ENCODE measurements at places on chromosomes 11 and 22.

- DNase-seq = no peak
These were observed 22.3 kb upstream of the TMEM191C start for GRCh38 chr22:21444701-21445436.

DNA sequence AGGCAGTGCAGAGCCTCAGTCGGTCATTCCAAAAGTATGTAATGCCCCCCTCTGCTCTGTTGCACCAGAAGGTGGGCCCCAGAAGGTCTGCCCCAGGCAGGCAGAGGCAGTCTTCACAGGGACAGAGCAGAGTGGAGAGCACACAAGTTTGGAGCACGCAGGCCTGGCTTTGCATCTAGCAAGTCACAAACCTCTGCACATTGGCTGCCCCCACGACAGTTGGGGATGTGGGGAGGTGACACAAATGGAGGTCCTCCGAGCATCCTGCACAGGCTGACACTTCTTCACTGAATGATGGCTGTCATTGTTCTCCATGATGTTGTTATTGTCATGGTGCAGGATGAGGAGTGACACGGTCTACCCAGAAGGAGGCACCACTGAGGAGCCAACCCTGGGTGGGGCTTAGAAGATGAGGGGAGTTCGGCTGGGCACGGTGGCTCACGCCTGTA, 11.9 kb downstream of the TOM1 start:
- DNase-seq = no peak

DNA sequence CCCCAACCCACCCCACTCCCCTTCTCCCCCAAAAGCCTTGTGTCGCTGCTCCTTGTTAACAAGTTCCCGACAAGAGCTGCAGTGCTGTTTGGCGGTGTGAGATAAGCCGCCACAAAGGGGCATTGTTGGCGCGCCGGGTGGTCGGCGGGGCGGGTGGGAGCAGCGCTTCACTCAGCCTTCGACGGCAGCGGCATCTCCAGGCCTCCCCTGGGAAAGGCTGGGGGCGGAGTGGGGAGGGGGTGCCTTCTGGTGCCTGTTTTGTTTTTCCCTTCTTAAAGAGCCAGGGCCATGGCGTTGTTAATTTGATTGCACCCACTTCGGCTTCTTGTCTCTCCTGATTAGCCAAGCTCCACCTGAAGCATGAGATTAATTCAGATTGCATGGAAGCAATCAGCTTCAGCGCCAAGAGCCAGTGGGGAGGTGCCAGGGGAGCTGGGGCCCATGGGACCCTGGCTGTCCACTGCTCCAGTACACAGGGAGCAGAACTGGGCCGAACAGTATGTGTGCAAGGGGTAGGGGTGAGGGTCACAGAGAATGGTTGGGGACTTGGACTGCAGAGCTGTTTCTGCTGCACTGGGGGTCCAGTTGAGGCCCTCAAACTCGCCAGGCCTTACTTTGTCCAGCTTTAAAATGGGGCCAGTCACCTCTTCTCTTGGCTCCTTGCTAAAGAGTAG, 165.1 kb downstream of the CEP164 start:
- no peak for DNase-seq

- no peak for DNase-seq
These were observed 21.4 kb upstream of the AMOTL1 start for GRCh38 chr11:94746721-94747120.

GRCh38 chr22:41367680-41368542, 13.8 kb upstream of the TEF start:
- DNase-seq = no peak

DNA sequence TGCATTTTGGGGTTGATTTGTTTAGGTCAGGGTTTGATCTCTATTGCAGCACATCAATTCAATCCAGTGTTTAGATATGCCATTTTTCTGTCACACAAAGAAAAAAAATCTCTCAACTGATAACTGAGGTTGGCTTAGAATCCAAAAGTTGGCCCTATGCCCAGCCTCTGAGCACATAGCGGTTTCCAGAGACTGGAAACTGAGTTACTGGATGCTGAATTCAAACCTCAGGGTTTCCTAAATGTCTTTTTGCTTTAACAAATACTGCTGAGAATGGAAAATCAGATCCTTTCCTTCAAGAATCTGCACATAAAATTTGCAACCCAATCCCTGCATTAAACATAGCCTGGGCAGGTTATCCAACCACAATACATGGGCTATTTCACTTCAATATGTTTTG, 4.0 kb downstream of the P4HA3 start:
- no peak for DNase-seq
